GM06990 (cell line): ENCODE measurements at places on chromosomes 4 and X.

DNA sequence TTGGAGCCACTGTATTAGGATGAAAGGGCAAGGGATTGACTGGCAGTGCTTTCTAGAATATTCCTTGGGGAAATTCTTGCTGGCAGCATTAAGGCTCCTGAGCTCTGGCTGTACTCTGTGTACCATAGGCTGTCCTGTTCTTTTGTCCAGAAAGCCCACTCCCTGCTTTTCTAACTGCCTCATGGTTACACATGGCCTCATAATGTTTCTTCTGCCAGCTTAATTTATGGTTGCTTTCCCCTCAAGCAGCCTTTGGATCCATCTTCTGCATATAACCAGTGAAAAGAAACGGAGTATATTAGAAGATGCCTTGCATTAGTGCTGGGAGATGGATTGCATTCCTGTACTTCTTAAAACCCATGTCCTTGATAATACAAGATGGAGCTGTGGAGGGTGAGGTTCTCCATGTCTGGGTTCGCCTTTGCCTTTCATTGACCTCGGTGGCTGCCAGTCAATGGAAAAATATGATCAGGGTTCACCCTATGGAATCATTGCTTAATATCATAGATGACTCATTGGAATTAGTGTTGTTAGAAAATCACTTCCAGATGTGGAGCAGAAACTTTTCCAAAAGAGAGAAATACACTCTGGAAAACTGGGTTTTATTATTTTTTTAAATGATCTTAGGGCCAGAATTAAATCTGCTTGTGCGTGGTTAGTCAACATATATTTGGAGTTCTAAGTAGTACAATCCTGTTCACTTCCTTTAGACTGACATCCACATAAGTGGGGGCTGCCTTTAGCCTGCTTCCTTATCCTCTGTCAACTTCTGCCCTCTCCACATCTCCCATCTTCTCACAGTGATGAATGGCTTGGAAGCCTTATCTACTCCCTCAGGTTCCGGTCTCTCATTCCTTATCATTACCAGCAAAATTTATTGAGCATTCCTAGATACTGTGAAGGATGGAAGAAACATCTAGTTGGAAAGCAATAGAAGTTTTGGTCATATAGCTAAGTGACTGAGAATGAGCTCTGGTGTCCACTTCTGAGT, 24.9 kb downstream of the DOCK11 start:
- DNase-seq: no peak

- no peak for DNase-seq
Observed at GRCh38 chr4:112532267-112532666, 16.3 kb upstream of the NEUROG2 start.

GRCh38 chrX:46130247-46130646, 415.0 kb downstream of the ZNF674 start:
- DNase-seq: no peak

GRCh38 chr4:175823015-175823742, 11.1 kb upstream of the GPM6A start:
- peak; percentile 78 for DNase-seq

DNA sequence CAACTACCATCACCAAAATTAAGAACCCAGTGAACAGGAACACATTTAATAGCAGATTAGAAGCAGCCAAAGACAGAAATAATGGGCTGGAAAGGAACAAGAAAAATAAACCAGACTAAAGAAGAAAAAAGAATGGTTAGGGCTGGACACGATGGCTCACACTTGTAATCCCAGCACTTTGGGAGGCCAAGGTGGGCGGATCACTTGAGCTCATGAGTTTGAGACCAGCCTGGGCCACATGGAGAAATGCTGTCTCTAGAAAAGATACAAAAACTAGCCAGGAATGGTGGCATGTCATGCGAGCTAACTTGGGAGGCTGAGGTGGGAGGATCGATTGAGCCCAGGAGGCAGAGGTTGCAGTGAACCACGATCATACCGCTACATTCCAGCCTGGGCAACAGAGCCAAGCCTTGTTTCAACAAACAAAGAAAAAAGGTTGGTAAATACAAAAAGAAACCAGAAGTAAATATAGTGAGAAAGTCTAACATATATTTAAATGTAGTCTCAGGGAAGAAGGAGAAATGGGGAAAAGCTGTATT, 102.0 kb downstream of the AFAP1 start:
- no peak for DNase-seq

DNA sequence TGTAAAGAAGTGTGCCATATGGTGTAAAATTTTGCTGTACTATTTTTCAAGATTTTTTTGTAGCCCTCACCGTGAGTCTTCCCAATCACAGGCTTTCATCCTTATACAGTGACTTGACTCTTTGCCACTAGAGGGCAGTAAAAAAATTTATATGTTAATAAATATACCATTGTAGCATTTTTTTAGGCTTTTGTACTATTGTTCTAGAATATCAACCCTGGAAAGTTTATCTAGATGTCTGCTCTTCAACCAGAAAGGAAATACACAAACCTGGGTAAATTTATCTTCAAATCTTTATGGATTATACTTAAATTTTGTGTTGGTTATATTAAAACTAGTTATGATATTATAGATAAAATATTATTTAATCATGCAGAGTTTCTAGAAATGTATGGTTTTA, 235.3 kb downstream of the TENM3 start:
- no peak for DNase-seq

DNA sequence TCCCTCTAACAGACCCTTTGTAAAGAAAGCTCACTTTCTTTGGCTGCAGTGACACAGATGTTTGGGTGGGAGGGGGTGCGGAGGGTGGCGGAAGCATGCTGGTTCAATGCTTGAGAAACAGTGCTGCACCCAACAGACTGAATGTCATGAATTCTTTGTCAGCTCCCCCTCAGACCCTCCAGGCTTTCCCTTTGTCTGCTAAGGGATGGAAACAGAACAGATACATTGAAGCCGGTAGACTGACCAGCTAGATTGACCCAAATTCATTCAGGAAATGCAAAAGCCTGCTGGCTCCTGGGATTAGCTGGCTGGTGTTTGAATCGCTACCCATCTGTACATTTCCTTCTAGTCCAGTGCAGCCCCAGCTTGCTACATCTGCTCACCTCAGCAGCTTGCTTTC, 90.8 kb upstream of the PAK3 start:
- DNase-seq: no peak

DNA sequence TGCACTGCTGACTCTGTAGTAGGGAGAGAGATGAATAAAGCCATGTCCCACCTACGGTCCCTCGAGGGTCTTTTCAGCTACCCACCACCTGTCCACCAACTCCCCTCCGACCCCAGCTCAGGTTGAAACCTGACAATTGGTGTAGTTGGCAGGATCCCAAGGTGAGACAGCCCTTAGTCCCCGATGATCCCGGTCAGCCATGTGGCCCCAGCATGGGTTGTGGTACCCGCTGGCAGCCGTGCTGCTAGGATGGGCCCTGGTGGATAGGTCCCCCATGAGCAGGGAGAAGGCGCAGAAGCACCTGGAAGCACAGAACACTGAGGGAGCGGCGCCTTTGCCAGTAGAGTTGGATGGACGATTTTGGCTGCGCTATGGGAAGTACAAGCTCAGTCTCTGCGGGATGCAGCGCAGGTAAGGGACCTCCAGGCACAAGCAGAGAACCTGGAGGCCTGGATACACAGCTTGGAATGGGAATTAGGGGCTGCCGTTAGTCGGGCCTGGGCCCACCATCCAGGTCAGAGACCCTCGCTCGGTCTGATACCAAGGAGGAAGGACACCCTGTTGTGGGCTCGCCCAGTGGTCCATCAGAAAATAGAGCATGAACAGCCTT, 694.6 kb upstream of the AGA start:
- no peak for DNase-seq

- no peak for DNase-seq
Observed at GRCh38 chr4:123462007-123462406, 65.4 kb downstream of the SPRY1 start.

DNA sequence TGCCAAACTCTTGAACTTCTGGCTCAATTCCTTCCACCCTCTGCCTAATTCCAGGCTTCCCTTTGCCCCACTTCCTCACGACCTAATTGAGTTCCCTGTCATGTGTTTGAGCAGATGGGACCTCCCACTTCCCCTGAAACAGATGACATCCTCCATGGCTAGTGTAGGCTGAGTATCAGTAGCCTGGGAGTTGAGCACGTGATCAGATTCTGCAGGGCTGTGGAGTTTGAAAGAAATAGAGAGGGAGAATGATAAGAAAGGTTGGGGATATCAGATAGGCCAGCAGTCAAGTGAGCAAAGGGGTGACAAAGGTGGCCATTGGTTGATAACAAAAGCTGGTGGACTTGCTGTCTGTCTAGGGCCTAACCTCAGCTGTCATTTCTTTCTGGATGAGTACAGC, 18.8 kb upstream of the NWD2 start:
- no peak for DNase-seq

DNA sequence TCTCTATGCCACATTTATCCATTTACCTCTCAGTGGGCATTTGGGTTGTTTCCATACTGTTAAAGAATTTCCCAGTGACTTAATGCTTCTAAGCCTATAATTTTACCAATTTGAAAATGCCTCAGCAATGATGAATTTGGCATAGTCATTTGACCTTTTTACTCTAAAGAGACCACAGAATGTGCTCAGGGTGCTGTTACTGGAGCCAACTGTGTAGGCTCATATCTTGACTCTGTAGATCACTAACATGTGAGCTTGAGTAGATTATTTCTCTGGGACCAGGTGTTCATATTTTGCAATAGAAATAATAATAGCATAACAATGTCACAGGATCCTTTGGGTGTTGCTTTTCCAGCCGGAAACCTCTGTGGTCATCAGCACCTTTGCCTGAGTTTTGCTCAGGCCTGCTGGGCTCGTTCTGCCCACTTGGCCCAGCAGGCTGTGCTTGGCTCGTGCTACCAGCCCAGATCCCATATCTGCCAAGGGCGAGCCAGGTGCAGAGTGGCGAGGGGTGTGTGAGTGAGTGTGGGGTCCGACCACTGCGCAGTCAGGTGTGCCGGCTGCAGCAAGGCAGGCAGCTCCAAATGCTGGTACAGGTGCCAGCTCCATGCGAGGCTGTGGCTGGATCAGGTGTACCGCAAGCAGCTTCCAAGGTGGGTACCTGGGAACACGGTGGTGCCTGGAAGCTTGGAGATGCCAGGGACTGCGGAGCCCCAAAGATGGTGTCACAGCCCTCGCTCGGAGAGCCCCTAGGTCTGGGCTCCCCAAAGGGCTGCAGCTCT, 70.6 kb upstream of the ANK2 start:
- DNase-seq: no peak

DNA sequence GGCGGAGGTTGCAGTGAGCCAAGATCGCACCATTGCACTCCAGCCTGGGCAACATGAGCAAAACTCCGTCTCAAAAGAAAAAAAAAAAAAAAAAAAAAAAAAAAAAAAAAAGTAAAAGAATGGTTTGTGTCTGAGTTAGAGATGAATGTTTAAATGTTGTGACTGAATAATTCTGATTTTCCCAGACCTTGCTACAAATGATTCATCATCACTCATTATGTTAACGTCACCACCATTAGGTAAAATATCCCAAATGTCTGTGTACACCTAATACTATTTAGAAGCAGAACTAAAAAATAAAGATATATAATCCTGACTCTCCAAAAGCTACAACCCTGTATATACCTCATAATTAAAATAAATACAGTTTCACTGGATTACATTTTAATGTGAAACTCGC, 70.8 kb downstream of the HHIP start:
- DNase-seq: no peak

DNA sequence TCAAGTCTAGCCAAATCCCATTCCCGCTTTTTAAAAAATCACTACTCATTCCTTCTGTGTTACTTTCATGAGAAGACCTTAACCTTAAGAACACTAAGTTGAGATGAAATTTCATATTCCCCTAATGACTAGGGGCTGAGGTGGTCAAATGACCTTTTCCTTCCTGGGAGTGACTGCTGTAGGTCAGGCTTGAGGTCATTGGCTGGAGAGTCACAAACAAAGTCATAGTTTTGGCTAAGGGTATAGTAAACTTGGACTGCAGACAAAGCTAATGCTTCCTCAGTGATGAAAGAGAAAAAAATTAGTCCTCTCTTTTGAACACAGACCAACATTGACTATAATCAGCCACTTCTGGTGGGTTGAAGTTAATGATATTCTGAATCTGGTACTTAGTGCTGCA, 16.0 kb upstream of the FGF2 start:
- no peak for DNase-seq
